ENCODE measurements at places on chromosomes 6 and 20.

DNA sequence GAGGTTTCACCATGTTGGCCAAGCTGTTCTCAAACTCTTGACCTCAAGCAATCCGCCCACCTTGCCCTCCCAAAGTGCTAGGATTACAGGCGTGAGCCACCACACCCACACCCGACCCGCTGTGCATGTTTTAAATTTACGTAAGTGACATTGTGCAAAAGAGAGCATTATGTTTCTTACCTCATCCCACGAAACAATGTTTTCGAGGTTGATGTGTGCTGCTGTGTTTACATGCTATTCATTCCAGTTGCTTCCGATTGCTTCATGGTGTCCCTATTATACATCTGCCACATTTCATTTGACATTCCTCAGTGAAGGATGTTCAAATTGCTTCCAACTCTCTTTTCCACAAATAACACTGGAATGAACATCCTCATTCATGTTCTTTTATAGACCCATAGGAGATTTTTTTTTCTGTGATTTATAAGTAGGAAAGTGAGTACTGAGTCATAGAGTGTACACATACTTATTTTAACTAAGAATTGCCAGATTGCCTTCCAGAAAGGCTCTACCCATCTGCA is 403.9 kb upstream of the JARID2 start:
- no peak for DNase-seq

- DNase-seq, result no peak
Measured at GRCh38 chr6:149435919-149436586, 36.0 kb downstream of the SUMO4 start.

- no peak for DNase-seq
Measured at GRCh38 chr6:161906571-161906970, 632.7 kb upstream of the AGPAT4 start.

DNA sequence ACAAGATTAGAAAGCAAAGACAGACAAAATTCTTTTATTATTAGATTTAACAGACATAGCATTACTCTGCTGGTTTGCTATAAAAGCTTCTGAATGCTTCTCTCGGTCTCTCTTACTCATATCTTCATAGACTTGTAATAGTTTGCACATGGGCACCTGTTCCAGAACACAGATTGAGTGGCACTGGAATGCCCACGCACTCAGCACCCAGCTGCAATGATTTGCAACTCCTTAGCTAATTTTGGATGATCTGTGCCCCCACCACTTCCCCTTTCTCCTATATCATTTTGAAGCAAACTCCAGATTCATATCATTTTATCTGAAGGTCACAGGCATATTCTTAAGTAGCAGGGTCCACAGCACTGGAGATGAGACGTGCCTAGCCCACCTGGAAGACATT is 148.8 kb downstream of the CFAP61 start:
- no peak for DNase-seq

- DNase-seq, result no peak
Measured at GRCh38 chr20:50589548-50590347, 79.6 kb downstream of the PTPN1 start.

GRCh38 chr6:34524499-34524898 is 31.6 kb downstream of the SPDEF start:
- no peak for DNase-seq
